ENCODE measurements at places on chromosomes 11 and 22.
A peak's percentile ranks its signal among the peaks of the same experiment; 100 is the strongest.

DNA sequence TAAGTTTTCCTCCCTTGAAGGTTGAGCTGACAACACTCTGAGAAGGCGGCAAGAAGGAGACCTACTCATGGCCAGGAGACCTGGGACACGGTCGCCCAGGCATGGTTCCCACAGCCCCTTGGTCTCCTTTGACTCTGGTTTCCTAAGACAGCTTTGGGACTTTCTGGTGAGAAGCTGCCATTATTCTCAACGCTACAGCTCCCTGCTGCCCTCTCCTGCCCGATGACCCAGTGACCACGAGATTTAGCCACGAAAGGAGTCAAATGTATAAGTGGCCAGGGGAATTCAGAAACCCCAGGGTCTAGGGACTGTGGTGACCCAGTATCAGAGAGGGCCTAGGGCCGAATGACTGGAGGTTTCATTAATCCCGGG lies 699 bp upstream of the SDF2L1 start:
- no peak for DNase-seq

DNA sequence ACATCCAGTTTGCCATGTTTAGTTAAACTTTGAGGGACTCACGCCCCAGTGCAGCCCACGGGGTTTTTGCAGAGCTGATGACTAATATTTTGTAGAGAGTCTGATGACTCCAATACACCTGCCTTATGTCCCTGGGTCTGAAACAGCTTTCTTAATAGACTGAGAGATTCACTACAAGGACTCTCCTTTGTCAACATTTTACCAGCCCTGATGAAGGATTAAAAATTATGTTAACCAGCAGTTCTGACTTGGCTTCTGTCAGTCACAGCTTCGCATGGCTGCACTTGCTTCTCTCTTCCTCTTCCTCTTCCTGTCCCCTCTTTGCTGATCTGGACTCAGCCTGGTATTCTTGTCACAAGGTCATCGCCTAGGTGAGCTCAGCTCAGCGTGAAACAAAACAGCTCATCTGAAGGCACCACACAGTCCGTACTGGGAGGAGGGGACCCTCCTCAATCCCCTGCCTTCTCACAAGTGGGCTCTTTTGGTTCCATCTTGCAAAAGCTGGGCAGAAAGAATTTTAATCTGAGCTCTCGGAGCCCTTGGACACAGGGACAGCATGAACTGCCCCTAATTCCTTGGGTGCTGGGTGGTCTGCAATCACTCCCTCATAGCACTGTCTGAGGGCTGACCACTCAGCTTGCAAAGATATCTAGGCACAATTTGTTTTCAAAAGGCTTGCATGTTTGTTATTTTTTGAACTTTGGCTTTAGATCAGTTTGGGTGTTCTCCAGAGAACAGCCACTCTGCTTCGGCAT lies 38.1 kb upstream of the POU2AF1 start:
- no peak for DNase-seq

- DNase-seq = no peak
Measured at GRCh38 chr11:34624069-34624468, 3.2 kb downstream of the EHF start.

- DNase-seq = no peak
Measured at GRCh38 chr11:110513259-110513801, 83.6 kb downstream of the FDX1 start.

- no peak for DNase-seq
Measured at GRCh38 chr11:2193099-2193887, 21.7 kb upstream of the TH start.

DNA sequence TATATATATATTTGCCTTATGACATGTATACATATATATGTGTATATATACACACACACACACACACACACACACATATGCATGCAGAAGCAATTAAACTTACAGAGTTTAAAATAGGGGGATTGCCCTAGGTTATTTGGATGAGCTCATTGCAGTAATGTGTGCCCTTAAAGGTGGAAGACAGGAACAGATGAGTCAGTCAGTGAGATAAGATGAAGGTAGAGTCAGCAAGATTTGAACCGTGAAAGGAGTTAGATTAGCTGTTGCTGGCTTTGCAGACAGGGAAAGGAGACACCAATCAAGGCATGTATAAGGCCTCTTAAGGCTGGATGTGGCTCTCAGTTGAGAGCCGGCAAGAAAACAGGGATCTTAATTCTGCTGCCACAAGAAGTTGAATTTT lies 902.4 kb upstream of the RAG2 start:
- DNase-seq = no peak

GRCh38 chr11:48013269-48013901 lies 33.0 kb downstream of the PTPRJ start:
- no peak for DNase-seq

DNA sequence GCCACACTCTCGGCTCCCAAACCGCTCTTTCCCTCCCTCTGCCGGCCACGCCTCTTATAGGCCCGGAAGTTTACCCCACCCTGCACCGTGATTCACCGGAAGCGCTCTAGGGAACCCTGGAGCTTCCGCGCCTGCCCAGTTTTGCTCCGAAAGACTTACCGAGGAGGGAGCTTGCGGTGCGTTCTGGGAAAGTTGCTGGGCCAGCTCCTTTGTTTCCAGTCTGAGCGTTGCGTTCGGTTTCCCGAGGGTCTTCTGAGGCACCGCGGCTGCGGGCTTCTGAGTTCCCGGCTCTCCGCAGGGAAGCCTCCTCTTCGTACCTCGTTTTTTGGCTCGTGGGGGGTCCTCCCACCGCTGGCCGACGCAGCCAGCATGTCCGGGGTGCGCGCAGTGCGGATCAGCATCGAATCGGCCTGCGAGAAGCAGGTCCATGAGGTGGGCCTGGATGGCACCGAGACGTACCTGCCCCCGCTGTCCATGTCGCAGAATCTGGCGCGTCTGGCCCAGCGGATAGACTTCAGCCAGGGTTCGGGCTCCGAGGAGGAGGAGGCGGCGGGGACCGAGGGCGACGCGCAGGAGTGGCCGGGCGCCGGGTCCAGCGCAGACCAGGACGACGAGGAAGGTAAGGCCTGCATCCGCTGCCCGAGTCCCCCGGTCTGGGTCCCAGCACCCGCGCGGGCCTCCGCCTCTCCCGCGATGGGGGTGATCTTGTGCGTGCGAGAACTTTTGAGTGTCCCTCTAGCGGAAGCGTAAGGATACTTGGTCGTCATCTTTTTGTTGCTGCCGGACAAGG lies at the start of gene MED17:
MED17 (plus strand) TSS at position 138 of the 790 bp plus-strand sequence; CDS start at position 370, 232 bp downstream.
- peak; percentile 76 for DNase-seq

DNA sequence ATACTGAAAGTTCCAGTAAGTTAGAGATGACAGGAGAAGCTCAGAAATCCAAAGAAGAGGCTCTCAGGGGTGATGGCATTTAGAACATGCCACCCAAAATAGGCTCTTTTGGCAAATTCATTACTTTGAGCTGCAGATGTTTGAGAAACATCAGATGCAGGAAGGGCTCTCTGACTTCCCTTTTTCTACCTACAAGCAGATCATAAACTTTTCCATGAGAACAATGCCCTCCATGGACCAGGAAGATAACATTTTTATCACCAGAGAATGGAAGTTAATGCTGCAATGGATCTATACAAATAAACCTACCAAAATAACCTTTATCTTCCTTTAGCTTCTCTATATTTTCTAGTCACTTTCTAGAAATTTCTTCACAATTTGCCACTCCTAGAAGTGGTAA lies 32.7 kb upstream of the FAR1 start:
- no peak for DNase-seq

DNA sequence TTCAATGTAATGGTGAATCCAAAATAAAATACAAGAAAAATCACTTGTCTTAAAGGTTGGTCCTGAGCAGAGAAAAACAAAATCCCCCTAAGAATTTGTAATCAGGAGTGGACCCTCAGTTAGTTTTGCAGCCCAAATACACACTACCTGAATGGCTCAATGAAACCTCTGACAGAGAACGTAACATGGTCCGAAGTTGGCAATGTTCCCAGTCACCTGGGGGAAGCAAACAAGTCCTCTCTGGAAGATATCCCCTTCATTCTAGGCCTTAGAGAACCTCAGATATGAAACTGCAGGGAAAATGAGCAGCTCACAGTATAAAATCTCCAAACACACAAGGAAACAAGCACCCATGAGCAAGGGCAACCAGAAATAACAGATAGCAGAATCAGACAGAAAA lies 58.2 kb downstream of the MORC2 start:
- DNase-seq = no peak

GRCh38 chr22:28574159-28574788 lies 105.4 kb downstream of the TTC28 start:
- no peak for DNase-seq

GRCh38 chr11:2432628-2433071 lies 11.7 kb downstream of the TRPM5 start:
- DNase-seq = no peak

DNA sequence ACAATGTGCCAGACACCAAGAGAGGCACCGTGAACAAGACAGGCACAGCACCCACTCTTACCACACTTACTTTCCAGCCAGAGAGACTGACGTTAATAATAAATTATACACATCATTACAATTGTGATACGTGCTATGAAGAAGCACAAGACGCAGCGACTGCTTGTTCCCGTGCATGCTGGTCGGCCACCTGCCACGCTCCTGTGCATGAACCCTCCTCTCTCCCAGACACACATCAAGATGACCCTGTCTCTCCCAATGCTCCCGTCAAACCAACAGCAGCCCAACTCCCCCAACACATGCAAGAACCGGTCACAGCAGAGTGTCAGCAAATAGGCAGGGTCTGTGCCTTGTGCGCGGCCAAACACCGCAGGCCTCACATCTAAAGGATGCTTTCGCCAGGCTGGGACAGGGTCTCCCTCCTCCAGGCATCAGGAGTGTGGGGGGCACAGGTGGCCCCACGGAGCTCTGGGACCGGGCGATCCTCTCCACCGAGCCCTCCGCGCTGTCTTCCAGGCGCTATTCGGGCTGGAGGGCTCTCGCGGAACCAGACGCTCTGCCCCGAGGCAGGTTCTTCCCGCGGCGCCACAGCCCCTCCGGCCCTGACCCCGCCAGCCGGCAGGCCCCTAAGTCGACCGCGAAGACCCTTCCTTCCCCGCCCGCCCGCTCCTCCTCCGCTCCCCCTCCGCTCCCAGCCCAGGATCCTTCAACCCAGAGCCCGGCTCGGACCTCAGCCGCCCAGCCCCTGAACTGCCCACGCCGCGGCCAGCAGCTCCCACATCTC lies 533 bp downstream of the SERGEF start:
- no peak for DNase-seq

GRCh38 chr11:75554258-75555022 lies 7.6 kb upstream of the SERPINH1 start:
- DNase-seq = no peak

- no peak for DNase-seq
Measured at GRCh38 chr11:117931971-117932370, 2.8 kb upstream of the TMPRSS13 start.

GRCh38 chr11:58907780-58908179 lies 31.5 kb upstream of the GLYATL1 start:
- no peak for DNase-seq

DNA sequence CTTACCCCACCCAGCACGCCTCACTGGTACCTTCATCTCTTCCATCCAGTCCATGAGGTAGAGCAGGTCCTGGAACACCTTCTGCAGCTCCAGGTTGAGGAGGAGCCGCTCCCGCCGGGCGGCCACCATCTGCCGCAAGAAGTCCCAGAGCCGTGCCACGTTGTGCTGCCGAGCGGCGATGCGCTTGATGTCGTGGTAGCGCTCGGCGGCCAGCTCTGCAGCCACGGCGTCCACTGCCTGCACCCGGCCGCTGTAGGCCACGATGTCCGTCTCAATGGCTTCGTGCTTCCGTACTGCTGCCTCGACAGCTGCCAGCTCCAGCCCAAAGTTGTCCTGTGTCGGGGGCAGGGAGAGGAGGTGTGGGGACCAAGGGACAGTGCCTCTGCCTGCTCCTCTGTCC lies 21.5 kb downstream of the SPTBN2 start:
- DNase-seq = no peak

DNA sequence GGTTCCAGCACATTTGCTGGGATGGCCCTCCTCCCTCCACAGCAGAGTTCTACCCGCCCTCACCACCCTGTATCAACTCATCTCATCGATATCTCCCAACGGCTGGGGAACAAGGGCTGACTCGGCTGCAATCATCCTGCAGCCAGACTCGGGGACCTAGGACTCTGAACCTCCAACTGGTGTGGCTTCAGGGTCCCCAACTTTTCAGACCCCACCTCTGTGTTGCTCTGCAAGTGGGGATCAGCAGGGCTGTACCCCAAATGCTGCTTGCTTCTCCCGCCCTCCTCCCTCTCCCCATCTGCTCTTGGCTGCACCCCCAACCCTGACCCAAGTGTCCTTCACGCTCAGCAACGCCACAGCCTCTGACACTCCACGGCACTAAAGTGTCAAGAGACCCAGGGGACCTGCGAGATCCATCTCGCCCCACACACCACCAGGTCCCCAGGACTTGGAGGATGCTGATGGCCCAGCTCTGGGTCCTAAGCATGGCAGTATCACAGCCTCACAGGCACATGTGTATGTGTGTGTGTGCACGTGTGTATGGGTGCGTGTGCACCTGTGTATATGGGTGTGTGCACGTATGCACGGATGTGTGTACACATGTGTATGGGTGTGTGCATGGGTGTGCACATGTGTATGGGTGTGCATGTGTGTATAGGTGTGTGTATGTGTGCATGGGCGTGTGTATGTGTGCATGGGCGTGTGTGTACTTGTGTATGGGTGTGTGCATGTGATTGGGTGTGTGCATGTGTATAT lies 26.4 kb downstream of the KCNQ1 start:
- DNase-seq = no peak

DNA sequence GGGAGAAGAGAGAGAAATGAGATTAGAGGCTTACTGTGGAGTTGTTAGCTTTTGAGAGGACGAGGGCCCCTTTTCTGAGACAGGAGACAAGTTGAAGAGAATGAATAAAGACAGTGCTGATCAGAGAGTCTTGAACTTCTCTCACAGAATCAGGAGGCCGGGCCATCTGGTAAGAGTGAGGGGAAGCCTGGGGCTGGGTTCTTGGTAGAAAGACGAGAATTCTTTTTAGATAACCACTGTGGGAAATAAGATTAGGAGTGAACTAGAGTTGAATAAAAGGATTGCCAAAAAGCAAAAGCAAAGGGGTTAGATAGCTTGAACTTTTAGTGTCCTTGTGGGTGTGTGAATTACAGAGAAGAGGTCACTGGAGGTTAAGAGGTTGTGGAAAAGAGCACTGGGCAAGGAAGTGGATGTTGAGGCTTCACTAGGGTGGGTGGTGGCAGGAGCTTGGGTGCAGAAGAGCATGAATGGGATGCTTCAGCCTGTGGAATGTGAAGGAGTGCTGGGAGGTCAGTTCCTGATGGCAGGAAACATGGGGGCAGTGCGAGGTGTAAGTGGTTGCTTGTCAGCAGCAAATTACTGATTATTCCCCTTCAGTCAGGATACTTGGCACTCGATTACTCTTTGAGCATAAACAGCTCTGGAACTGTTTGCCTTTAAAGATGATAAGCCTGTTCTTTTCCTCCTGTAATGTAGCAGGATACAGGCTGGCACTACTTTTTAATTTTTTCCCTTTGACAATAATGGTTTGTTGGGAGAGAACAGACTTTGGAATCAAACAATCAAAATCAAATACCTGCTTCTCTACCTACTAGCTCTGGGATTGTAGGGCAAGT lies 98.3 kb downstream of the ARHGAP42 start:
- no peak for DNase-seq

DNA sequence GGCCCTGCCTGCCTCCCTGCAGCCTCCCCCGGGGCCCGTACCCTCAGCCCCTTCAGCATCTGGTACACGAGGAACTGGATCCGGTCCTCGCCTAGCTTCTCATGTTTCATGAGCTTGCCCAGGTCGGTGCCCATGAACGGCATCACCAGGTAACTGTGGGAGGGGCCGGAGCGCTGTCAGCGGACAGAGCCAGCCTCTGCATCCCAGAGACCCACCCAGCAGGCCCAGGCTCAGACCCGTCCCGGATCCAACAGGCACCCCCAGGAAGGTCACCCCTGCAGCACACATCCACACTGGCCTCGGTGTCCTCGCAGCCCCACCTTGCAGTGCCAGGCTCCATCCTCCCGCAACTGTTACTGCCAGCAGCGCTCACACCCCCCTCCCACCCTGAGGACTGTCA lies 4.4 kb downstream of the MAPK12 start:
- no peak for DNase-seq

GRCh38 chr11:125020342-125020741 lies 42.8 kb upstream of the SLC37A2 start:
- no peak for DNase-seq
